T-helper 17 cell (primary cell): ENCODE measurements at places on chromosomes 13 and 19. TPM values are rescaled to one million over a fixed set of nuclear protein-coding genes. Genes with fewer than 3 reads are reported as not detected.

- DNase-seq = no peak
Observed at GRCh38 chr19:49860336-49861102, 6.9 kb downstream of the PNKP start.

Gene MYCBP2
- total RNA-seq = 160 TPM

DNA sequence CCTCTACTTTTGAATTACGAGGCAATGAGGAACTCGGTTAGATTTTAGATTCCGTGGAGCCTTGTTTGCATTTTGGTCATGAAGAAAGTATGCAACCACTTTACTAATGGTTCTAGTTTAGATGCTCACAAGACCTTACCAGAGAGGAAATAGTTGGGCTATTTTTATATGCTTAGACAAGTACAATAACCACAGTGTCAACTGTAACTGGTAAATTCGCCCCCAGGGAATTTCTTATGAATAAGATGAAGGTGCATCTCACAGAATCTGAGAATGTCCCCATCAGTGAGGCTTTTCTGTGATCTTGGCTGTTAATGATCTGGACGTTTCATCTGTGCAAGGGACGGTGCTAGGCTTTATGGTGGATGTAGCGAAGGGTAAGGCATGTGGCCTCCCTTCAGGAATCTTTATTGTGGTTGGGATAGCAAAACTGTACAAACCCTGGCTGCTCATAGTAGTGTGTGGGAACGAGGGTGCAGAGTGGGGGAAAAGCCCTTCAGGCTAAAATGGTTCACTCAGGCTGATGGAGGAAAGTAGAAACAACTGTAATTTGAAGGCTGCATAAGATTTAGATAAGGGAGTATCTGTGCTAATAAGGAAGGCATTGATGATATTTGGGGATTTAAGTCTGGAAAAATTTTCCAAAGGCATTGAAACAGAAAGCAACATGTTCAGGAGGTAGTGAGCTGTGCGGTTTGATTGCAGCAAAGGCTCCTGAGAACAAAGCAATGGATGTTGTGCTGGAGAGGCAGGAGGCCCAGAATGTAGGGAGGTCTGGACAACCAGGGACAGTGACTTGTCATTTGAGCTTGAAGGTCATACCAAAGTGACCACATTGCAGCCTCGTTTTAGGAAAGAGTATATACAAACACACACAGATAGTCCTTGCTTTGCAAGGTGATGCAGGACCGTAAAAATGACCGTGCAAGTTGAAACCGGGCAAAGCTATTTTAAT lies 28.4 kb downstream of the UBAC2 start:
- no peak for DNase-seq

Gene CATSPERD
- total RNA-seq = not detected

DNA sequence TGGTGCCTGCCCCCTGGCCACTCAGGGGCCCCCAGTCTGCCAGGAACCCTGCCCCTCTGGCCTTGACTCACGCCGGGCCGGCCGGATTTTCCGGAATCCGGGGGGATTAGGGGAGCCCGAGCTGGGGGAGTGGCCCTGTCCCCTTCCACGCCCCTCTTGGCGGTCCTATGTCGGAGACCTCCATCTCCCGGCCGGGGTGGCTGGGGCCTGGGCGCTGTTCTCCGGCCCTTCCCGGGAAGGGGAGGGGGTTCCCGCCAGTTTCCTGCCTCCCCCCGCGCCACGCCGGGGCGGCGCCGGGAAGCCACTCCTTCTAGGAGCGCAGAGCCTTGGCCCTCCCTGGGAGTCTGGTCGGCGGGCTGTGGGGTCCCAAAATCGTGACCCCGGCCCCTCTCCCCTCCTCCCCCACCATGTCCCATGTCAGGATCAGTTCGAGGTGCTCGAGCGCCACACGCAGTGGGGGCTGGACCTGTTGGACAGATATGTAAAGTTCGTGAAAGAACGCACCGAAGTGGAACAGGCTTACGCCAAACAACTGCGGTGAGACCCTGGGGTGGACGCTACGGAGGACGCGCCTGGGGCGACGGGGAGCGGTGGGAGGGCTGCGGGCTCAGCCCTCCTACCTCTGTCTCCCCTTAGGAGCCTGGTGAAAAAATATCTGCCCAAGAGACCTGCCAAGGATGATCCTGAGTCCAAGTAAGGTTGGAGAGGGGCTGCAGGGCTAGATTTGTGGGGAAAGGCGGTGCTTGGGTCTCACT lies 1.3 kb downstream of the TRIP10 start:
- no peak for DNase-seq

Gene LILRB2
- 6.3 TPM for total RNA-seq
